ENCODE measurements at places on chromosomes 3 and 15. TPM values are rescaled to one million over a fixed set of nuclear protein-coding genes. Genes with fewer than 3 reads are reported as not detected.

The ADAMTS17 gene
- 4.4 TPM for total RNA-seq

DNA sequence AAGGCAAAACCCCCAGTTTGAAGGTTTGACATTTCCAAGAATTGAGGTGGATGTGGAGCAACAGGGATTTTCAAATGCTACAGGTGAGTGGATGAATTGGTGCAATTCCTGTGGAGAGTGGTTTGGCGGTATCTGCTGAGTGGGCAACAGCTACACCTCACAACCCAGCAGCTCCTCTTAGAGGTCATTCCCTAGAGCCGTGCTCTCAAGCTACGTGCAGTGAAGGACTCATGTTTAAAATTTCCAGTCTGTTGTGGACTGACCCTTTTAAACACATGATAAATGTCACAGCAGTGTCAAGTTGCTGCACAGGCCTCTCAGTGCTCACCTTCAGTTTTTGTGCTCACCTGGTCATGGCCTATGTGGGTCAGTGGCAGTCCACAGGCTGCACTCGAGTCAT lies 9.5 kb downstream of the C3orf20 start:
- DNase-seq: no peak

- DNase-seq: peak; percentile 54
Measured at GRCh38 chr3:10370429-10370828, 49.5 kb upstream of the SEC13 start.

- DNase-seq: no peak
Measured at GRCh38 chr3:134809427-134810051, 14.5 kb downstream of the EPHB1 start.
